GM04504 (cell line): ENCODE measurements at places on chromosomes 12 and 14.

- DNase-seq: no peak
Measured at GRCh38 chr12:6539707-6540134, 5.4 kb downstream of the GAPDH start.

- DNase-seq: no peak
Measured at GRCh38 chr12:55760663-55761062, 17.7 kb downstream of the GDF11 start.

GRCh38 chr12:75747572-75748021 is 236.2 kb upstream of the KRR1 start:
- peak; percentile 38 for DNase-seq

DNA sequence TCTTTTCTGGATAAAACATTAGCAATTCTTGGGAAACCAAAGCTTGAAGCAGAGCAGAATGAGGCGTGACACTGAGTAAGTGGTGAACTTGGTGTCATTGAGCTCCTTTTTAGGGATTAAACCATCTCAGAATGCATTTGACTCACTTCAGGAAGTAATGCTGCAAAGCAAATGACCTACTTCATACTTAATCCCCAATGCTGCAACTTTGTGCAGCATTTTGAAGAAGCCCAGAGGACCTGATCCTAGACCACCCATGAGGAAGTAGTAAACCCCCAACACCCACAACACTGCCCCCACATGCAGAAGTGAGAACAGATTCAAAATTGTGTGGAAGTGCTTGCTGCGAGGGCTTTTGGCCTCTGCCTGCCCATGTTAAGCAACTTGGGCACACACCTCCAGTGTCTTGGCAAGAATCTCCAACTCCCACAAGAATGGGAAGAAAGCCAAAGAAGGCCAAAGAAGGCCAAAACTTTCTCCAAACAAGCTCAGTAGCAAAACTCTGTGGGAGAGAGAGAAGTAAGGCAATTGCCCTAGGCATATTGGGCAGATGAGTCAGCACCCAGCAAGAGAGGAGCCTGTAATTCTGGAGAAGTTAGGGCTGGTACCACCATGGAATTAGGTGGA is 69.2 kb upstream of the ETV6 start:
- peak; percentile 64 for DNase-seq

DNA sequence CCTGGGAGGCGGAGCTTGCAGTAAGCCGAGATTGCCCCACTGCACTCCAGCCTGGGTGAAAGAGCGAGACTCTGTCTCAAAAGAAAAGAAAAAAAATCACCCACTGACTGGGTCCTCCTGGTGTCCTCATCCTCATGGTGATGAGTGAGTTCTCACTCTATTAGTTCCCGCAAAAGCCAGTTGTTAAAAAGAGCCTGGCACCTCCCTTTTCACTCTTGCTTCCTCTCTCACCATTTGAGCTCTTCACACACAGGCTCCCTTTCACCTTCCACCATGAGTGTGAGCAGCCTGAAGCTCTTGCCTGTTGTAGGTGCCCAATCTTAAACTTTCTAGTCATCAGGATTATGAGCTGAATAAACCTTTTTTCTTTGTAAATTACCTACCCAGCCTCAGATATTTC is 176.4 kb downstream of the SLC38A4 start:
- DNase-seq: no peak

GRCh38 chr12:132236129-132236929 is 92.1 kb downstream of the NOC4L start:
- no peak for DNase-seq

DNA sequence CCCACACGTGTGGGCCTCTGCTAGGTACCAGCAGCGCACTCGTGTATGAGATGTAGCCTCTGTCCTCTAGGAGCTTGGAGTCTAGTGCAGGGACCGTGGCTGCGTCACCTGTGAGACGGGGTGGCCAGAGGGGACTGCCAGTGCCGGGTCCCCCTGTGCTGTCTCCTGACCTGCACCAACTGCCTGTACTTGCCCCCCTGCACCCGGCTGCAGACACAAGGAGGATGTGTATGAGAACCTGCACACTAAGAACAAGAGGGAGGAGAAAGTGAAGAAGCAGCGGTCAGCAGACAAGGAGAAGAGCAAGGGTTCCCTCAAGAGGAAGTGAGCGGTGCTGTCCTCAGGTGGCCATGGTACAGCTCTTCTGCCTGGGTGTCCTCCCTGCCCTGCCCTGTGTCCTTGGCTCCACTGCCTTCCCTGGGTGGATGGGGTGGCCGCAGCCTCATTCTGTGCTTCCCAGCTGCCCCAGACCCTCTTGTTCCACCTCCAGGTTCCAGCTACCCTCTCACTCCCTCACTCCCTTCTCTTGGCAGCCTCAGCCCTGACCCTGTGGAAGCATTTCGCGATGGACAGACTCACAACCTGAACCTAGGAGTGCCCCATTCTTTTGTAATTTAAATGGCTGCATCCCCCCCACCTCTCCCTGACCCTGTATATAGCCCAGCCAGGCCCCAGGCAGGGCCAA is 9.6 kb downstream of the PTPN6 start:
- DNase-seq: no peak

- no peak for DNase-seq
Measured at GRCh38 chr12:47507221-47507620, 198.6 kb downstream of the RPAP3 start.
